ENCODE measurements at places on chromosomes 16 and 17. TPM values are rescaled to one million over a fixed set of nuclear protein-coding genes. Genes with fewer than 3 reads are reported as not detected.

DNA sequence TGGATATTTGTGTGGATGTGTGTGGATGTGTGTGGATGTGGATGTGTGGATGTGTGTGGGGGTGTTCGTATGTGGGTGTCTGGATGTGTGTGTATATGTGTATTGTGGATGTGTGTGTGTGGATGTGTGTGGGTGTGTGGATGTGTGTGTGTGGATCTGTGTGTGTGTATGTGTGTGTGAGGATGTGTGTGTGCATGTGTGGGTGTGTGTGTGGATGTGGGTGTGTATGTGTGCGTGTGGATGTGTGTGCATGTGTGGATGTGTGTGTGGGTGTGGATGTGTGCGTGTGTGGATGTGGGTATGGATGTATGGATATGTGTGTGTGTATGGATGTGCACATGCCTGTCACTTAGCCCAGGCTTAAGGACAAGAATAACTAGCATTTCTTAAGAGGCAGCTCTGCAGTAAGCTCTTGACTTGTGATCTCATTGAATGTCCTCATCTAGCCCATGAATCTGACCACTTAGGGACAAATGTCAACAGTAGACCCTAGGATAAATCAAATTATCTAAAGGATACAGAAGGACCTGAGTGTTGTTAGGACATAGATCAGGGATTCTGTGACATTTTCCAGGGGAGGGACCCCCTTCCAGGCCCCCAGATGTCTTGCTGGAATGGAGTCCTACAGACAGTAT lies 83.5 kb downstream of the BMERB1 start:
- no peak overlapping the region for H3K4me3 ChIP-seq
- peaks cover 27% of the 10 kb centered on the region for H3K4me1 ChIP-seq
- no peak for DNase-seq

GRCh38 chr17:60630352-60630751 lies 30.4 kb downstream of the PPM1D start:
- no peak overlapping the region for H3K4me3 ChIP-seq
- H3K27me3 ChIP-seq, result no peaks in the 10 kb centered on the region
- peaks cover 12% of the 10 kb centered on the region for H3K36me3 ChIP-seq
- no peaks in the 10 kb centered on the region for H3K4me1 ChIP-seq
- no peak overlapping the region for H3K27ac ChIP-seq

DNA sequence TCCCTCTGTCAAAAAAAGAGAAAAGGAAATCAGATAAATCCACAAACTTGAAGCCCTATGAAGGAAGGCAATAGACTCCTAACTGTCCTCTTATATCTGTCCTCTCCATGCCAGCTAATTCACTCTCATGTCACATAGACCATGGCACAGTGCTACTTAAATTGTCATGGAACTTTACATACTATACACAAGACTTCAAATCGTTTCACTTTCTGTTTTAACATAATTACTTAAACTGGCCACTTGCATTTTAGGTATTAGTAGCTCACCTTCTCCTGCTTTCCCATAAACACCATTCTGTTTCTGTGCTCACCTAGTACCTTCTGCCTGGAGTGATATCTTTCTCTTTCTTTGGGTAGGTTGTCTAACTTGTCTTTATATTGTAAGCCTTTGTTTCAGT lies 816.7 kb upstream of the KIF2B start:
- H3K27ac ChIP-seq, result no peak overlapping the region
- no peak for DNase-seq
- no peaks in the 10 kb centered on the region for H3K27me3 ChIP-seq
- no peaks in the 10 kb centered on the region for H3K4me1 ChIP-seq

DNA sequence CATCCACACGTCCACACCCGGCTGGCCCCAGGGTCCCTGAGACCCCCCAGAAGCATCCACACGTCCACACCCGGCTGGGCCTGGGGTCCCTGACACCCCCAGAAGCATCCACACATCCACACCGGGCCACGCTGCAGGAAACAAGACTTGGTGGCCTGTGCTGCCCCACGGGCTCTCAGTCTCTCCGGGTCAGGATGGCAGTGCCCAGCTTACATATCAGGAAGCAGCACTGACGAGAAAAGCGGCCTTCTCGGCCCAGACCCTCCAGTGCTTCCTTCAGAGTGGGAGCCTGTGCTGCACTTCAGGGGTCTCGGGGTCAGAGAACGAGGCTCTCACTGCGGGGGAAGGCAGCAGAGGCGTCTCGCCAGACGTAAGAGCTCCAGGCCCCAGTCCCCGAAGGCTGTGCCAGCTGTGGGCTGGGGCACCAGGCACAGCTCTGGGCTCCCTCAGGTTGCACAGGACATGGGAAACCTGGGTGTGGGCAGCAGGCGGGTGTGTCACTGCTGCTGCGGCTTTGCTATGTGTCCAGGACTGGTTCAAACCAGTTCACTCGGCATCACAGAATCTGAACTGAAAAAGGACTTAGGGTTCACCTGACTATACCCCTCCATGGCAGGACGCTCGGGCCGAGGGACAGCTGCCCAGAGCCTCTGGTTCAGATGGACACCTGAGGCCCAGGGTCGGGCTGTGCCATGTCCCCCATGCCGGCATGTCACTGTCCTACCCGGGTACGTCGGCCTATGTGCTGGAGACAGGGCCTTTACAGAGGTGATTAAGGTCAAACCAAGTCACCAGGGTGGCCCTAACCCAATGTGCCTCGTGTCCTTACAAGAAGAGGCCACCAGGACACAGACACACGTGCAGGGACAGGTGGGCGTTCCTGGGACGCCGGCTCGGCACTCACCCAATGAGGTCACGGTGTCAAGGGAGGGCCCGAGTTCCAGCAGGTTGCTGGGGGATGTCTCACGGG lies 40.2 kb upstream of the CHMP6 start:
- no peaks in the 10 kb centered on the region for H3K27me3 ChIP-seq
- H3K4me3 ChIP-seq, result no peak overlapping the region
- DNase-seq, result no peak
- H3K27ac ChIP-seq, result no peak overlapping the region
- H3K36me3 ChIP-seq, result peaks cover 13% of the 10 kb centered on the region
- no peaks in the 10 kb centered on the region for H3K4me1 ChIP-seq

DNA sequence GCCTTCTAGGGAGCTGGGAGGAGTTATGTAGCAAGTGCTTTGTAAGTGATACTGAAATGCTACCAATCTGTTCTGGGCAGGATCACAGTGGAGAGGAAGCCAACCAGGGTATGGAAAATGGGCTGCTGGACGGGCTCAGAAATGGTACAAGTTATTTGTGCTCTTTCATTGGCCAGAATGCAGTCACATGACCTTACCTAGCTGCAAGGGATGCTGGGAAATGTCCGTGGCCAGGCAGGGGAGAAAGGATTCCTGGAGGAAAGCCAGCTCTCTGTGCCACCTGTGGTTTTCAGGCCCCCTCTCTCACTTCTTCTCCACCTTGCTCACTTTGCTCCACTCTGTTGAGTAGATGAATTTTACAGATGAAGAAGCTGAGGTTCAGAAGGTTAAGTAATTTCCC lies 4.8 kb downstream of the EEF2K start:
- H3K36me3 ChIP-seq, result peaks cover 13% of the 10 kb centered on the region
- no peak overlapping the region for H3K4me3 ChIP-seq
- no peaks in the 10 kb centered on the region for H3K27me3 ChIP-seq
- peaks cover 8% of the 10 kb centered on the region for H3K4me1 ChIP-seq

- H3K27ac ChIP-seq, result peak overlapping the region; percentile 65
- no peaks in the 10 kb centered on the region for H3K27me3 ChIP-seq
- H3K4me3 ChIP-seq, result no peak overlapping the region
- H3K36me3 ChIP-seq, result no peaks in the 10 kb centered on the region
- H3K4me1 ChIP-seq, result no peaks in the 10 kb centered on the region
- DNase-seq, result no peak
Observed at GRCh38 chr16:3065742-3066439, 451 bp downstream of the IL32 start.

GRCh38 chr16:10988879-10989278 lies 44.5 kb downstream of the CLEC16A start:
- H3K27me3 ChIP-seq, result no peaks in the 10 kb centered on the region
- peaks cover 41% of the 10 kb centered on the region for H3K36me3 ChIP-seq
- peaks cover 50% of the 10 kb centered on the region for H3K4me1 ChIP-seq
- H3K4me3 ChIP-seq, result no peak overlapping the region
- H3K27ac ChIP-seq, result no peak overlapping the region

GRCh38 chr17:27531469-27531961 lies 75.3 kb downstream of the KSR1 start:
- no peaks in the 10 kb centered on the region for H3K36me3 ChIP-seq
- peaks cover 58% of the 10 kb centered on the region for H3K4me1 ChIP-seq
- no peak for DNase-seq
- H3K27me3 ChIP-seq, result no peaks in the 10 kb centered on the region
- peak overlapping the region; percentile 97 for H3K27ac ChIP-seq

DNA sequence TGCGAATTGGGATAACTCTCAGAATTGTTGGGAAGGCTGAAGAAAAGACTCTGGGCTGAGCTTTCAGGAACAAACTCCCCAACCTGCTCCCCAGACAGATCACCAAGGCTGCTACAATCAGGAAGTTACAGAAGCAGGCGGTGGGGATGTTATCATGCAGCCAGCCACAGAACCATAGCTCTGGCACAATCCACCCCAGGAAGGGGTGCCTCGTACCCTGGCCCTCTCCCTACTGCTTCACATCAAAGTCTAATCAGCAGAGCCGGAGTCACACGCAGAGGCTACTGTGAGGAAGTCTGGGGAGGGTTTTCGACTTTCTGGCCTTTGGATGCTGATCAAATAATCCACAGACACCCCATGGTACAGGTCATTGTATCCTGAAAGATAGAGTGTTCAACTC lies 86.8 kb downstream of the NTN1 start:
- no peak for DNase-seq
- no peak overlapping the region for H3K27ac ChIP-seq
- peaks cover 11% of the 10 kb centered on the region for H3K4me1 ChIP-seq
- no peaks in the 10 kb centered on the region for H3K36me3 ChIP-seq
- peaks cover 3% of the 10 kb centered on the region for H3K27me3 ChIP-seq
- H3K4me3 ChIP-seq, result no peak overlapping the region

GRCh38 chr16:35525979-35526590 lies 2066.7 kb downstream of the TP53TG3F start:
- H3K27ac ChIP-seq, result no peak overlapping the region
- H3K4me3 ChIP-seq, result no peak overlapping the region
- no peak for DNase-seq
- H3K4me1 ChIP-seq, result no peaks in the 10 kb centered on the region

- DNase-seq, result no peak
- H3K4me3 ChIP-seq, result peak overlapping the region; percentile 88
- peaks cover 3% of the 10 kb centered on the region for H3K27me3 ChIP-seq
- peaks cover 5% of the 10 kb centered on the region for H3K36me3 ChIP-seq
Observed at GRCh38 chr16:4117250-4117578, 972 bp upstream of the ADCY9 start.

DNA sequence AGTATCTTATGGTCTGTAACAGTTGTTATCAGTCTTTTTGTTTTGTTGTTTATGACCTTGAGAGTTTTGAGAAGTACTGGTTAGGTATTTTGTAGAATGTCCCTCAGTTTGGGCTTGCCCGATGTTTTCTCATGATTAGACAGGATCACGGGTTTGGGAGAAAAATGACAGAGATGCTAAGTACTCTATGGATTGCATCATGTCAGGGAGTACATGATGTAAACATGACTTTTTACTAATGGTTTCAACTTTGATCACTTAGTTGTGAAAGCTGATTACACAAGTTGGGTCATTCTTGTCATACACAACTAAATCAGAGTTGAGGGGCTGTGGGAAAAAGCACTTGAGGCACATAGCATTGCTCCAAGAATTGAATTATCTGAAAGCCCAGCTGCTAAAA lies 94.7 kb upstream of the SIAH1 start:
- H3K36me3 ChIP-seq, result no peaks in the 10 kb centered on the region
- no peak for DNase-seq
- H3K27me3 ChIP-seq, result no peaks in the 10 kb centered on the region
- H3K4me3 ChIP-seq, result no peak overlapping the region

DNA sequence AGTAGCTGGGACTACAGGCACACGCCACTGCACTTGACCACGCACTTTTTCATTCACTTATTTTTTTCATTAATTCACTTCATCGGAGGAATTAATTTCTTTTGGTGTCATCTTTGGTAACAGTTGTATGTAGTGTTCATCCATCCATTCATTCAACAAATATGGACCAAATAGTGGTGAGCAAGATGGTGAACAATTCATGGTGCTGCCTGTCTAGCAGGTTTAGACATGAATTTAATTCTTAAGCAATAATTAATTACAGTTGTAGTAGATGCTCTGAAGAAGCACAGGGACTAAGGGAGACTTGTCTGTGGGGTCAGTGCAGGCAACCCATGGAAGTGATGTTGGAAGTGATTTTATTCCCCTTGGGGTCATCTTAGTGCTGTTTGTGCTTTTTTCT lies 22.4 kb downstream of the GDE1 start:
- peaks cover 28% of the 10 kb centered on the region for H3K36me3 ChIP-seq
- H3K27ac ChIP-seq, result no peak overlapping the region
- no peaks in the 10 kb centered on the region for H3K4me1 ChIP-seq
- DNase-seq, result no peak
- H3K4me3 ChIP-seq, result no peak overlapping the region
- no peaks in the 10 kb centered on the region for H3K27me3 ChIP-seq

GRCh38 chr17:65314212-65314611 lies 177.0 kb downstream of the RGS9 start:
- H3K27ac ChIP-seq, result no peak overlapping the region
- H3K36me3 ChIP-seq, result no peaks in the 10 kb centered on the region
- peaks cover 15% of the 10 kb centered on the region for H3K4me1 ChIP-seq
- H3K4me3 ChIP-seq, result no peak overlapping the region
- H3K27me3 ChIP-seq, result peaks cover 10% of the 10 kb centered on the region
- DNase-seq, result no peak

The PLEKHG4 gene
- total RNA-seq, result 3.8 TPM

The TADA2A gene
- total RNA-seq, result 28.5 TPM

The ZNF764 gene
- total RNA-seq, result 16.8 TPM

The ZFP90 gene
- total RNA-seq, result 44.7 TPM

The NLRC5 gene
- total RNA-seq, result 2.7 TPM
